ENCODE measurements at places on chromosomes 1 and 21.
A peak's percentile ranks its signal among the peaks of the same experiment; 100 is the strongest.

DNA sequence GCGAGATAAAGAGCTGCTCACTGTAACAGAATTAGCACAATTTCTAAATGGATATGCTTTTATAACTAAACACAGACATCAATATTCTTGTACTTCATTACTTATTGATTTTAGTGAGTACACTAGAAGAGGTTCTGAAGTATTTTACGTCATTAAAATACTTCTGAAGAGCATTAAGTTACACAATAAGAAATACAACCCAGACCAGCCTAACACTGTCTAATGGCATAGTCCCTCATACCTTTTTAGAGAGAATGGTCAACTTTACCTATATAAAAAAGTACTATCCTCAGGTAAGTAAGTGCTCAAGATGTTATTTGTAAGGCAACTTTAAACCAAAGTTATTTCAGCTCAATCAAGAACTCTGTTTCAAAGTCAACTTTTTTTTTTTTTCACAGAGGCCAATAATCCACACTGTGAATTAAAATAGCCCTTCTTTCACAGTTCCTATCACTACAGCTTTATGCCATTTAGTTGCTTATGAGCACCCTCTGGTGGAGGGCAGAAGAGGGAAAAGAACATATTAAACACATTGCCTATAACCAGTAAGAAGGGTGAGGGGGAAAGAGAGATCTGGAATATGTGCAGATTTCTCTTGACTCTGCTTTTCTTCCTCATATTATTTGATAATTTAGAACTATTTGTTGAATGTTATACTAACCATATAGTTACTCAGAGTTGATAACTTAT lies 182.1 kb upstream of the DMRTA2 start:
- DNase-seq = no peak

GRCh38 chr1:45026446-45026845 lies 14.4 kb downstream of the UROD start:
- no peak for DNase-seq

GRCh38 chr1:82722608-82723007 lies 921.9 kb downstream of the ADGRL2 start:
- DNase-seq = no peak

DNA sequence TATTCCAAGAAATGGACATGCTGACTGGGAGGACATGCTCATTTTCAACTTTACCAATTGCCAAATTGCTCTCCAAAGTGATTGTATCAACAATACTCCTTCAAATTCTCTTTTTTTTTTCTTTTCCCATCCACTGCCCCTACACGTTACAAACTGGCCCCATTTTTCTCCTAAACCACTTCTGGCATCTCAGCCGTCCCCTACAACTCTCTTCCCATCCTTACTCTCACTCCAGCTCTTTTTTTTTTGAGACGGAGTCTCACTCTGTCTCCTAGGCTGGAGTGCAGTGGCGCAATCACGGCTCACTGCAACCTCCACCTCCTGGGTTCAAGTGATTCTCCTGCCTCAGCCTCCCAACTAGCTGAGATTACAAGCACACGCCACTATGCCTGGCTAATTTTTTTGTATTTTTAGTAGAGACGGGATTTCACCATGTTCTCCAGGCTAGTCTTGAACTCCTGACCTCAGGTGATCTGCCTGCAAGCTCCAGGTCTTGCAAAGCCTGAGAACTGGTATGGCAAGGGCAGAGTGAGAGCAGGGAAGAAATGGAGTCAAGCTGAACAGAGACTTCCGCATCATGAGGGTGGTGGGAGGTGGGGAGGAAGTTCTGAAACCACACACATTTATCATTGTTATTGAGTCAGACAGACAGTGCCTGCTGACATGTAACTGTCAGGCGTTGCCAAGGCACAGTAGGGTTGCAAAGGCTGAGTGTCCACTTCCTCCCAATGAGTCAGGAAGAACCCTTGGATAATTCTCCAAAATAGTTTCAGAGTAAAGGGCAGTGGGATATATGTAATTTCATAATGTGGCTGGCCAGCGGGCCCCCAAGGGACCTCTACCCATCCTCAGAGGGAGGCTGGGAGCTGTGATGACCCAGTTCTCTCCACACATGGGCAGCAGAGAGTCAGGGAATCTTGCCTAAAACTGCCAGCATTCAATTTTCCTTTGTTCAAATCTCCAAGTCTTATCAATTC lies 17.4 kb downstream of the CELA3A start:
- DNase-seq = no peak

GRCh38 chr1:202131956-202132821 lies 9.5 kb downstream of the GPR37L1 start:
- no peak for DNase-seq

GRCh38 chr1:51839094-51839493 lies 39.4 kb downstream of the NRDC start:
- no peak for DNase-seq

- no peak for DNase-seq
Observed at GRCh38 chr1:241932845-241933244, 24.7 kb upstream of the BECN2 start.

DNA sequence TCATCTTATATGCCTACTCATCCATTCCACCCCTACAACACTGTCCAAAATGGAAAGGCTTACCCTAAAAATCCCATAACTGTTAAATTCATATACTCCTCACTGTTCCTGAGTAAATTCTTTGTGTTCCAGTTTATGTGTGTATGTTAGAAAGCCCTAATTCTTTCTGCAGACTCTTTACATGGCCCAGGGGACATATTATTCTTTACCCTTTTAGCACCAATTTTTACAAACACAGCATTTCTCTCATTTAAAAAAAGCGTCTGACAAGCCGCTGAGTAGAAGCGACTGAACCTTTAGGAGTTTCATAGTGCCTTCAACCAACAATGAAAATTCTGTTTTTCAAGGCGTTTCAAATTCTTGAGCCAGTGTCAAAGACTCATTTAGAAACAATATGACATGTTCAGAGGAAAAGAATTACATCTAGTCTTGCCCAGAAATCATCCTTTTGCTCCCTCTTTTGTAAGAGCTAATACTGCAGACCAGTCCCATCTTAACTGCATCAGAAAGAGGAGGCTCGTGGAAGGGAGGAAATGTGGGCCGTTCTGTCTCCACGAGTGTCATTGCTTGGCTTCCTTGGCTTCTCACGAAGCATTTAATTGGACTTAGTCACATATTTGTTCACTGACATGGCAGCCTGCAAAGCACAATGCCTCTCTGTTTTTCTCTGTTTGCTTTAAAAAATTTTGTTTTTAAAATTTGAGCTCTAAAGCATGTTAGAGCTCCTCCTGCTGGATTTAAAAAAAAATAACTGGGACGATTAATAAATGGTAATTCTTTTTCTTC lies 21.3 kb upstream of the C1orf105 start:
- peak; percentile 93 for DNase-seq

GRCh38 chr1:79124756-79125155 lies 118.2 kb upstream of the ADGRL4 start:
- DNase-seq = no peak

DNA sequence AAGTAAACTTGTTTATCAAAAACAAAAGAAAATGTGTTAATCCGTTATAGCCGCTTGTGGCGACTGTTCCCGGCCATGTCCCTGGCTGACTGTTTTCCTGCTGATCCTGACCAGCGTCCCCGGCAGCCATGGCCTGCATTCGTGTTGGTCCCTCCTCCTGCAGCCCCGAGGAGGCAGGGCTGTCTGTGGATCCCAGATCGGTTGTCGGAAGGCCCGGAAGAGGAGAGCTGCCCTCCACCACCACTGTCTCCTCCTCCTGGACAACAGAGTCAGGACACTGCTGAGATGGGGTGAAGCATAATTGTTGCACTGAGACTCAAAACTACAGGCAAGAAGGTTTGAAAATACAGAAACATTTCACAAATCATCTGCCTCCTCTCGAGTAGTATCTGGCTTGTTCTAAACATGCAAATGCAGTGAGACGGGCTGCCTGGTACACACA lies 3.6 kb upstream of the MXRA8 start:
- no peak for DNase-seq

GRCh38 chr21:8992731-8993174 lies 1528.6 kb upstream of the TPTE start:
- no peak for DNase-seq

GRCh38 chr1:113887402-113888175 lies at the start of gene BCL2L15:
BCL2L15 (minus strand) TSS chr1:113887581; CDS start chr1:113887375, 206 bp downstream.
- no peak for DNase-seq

GRCh38 chr1:12669529-12670068 lies 25.7 kb downstream of the AADACL4 start:
- DNase-seq = no peak

DNA sequence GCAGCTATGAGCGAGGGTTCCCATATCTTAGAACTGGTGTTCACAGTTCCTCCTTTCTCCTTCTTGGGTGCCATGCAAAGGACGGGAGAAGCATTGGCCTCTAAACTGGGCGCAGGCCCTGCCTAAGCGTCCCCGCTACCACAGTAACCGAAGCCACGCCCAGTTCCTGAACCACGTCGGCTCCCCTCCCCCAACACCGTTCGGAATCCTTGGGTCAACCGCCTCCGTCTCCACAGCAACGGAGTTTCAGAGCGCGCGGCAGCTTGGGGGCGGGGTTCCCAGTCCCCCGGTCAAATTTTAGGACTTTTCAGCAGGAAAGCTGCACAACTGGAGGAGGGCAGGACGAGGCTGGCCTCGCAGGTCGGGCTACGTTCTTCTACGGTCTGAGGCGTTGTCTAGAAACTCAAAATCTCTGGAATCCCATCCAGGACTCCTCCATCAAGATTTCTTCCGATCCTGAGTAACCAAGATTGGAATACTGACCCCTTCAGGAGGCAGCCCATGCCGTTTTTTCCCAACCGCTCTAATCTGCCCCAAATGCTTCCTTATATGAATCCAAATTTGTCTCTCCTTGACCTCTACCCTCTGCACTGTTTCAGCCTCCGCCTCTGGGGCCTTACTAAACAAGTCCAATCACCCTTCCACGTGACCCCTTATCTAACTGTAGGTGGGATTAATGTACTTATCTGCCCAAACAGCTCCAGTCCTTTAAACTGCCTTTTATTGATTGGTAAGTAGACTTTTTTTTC lies at the start of gene SPAG17:
Gene SPAG17 (minus strand): TSS at position 145 of the 749 bp plus-strand sequence. CDS start 71 bp downstream, at position 74.
- no peak for DNase-seq

DNA sequence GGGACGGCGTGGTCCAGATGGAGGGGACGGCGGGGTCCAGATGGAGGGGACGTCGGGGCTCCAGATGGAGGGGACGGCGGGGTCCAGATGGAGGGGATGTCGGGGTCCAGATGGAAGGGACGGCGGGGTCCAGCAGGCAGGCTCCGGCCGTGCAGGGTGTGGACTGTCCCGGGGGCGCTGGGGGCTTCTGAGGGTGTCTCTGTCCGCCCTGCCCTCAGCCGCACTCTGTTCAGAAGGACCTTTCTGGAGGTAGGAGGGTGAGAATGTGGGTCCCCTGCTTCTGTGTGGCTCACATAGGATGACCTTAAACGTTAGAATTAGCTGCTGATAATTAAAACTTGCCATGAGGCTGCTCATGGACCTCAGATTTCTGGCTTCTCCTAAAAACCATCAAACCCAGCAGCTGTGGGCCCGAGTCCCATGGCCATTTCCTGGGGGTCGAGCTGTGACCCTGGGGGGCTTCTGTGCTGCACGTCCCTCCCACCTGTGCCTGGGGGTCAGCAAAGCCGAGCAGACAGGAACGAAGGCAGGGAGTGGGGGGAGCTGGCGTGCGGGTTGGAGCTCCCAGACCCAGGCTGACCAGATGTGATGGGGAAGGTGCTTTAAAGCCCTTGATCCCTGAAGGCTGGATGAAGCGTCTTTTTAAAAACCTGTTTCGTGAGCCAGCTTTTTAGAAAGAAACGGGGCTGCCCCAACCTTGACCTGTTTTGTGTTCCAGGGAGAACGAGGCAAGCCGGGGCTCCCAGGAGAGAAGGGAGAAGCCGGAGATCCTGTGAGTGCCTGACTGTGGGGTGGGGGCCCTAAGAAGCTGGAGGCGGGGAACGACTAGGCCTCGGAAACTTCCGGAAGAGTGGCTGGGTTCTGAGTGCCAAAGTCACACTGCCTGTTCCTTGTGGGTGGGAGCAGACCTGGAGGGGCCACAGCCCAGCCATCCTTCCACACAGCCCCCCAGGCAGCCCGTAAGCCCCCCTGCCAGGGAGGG lies 7.1 kb downstream of the COL6A1 start:
- no peak for DNase-seq

- DNase-seq = no peak
Observed at GRCh38 chr1:53080041-53080440, 18.0 kb downstream of the PODN start.

GRCh38 chr1:212161231-212161781 lies 123.9 kb upstream of the PPP2R5A start:
- DNase-seq = no peak

DNA sequence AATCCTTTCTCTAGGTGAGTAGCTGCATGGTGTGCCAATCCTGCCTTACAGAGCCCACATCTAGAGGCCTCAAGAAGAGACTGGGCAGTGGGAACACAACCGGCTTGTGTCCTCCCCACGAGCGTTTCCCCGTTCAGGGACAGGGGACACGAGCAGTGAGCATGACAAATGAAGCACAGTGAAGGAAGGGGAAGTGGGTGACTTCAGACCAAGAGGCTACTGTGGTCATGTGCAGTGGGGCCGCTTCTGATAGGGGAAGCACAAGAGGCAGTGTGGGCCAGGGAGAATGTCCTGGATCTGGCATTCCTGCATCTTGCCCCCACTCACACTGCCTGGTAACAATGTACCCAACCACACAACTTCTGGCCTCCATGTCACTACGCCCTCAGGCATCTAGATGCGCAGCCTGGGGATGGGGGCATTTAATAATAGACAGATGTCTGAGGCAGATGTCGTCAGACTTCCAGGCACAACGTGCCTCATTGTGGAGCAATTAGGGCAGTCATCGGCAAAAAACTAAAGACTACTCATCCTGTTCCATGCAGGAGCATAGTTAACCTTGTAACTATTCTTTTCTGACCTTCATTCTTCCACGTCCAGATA lies 155.6 kb upstream of the NBPF11 start:
- DNase-seq = no peak

- no peak for DNase-seq
Observed at GRCh38 chr1:226891846-226892523, 21.6 kb downstream of the PSEN2 start.

DNA sequence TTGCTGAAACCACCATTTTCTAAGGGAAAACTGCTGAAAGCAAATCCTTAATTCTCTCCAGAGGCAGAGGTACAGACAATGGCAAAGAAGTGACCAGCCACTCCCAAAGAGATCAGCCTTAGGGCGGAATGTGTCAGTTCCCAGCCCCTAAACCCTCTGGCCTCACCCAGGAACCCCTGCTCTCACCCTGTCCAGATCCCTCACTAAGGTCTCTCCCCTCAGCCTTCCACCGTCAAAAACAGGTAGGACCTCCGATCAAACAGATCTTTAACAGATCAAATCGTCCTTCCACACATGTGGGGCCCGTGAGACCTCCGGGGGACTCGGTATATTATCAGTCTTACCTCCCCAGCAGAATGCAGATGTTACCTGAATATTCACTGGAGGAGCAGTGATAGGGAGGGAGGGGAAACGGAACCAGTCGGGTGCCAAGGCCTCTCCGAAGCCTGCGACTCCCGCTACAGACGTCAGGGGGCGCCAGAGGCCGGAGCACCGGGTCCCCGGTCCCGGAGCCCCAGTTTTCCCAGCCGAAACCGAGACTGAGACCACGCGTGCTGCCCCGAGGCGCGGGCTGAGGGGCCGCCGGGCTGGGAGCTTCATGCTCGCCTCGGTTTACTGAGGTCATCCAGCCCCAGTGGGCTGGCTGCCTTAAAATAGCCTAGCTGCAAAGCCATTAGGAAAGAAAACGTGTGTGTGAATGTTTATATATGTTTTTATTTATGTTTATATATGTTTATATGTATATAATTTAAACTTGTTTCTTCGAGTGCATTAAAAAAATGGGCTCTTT lies 23.6 kb downstream of the GPA33 start:
- DNase-seq = no peak

All from vagina (tissue), 2 donors.